Activated naive CD4-positive, alpha-beta T cell (primary cell): ENCODE measurements at places on chromosomes 5 and 9.

- no peak for DNase-seq
Measured at GRCh38 chr9:127965953-127966352, 14.8 kb downstream of the EEIG1 start.

- no peak for DNase-seq
Measured at GRCh38 chr9:126569036-126569435, 44.7 kb upstream of the LMX1B start.

GRCh38 chr5:142722146-142722545, 36.3 kb upstream of the FGF1 start:
- no peak for DNase-seq

- no peak for DNase-seq
Measured at GRCh38 chr5:127744241-127744640, 41.0 kb downstream of the CCDC192 start.

GRCh38 chr9:70402213-70402612, 12.2 kb downstream of the KLF9 start:
- DNase-seq: no peak

DNA sequence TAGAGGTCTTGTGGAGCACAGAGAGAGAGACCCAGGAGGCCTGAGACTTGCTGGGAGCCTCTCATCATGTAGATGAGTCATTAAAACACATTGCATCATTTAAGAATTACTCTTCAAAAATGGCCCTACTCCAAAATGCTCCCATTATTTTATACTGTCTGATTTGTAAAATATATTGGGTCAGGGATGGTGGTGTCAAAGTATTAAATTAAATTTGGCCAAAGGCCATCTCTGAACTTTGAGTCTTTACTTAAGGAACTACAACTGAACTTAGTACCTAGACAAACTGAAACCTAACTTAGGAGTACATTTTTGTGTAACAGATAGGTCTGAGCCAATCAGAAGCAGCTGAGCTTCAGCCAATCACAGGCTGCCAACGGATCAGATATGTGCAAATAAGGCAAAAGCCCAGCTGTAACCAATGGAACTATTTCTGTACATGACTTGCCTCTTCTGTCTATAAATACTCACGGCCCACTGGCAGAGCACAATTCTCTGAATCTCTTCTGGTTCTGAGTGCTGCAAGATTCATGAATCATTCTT, 657.2 kb downstream of the TLE1 start:
- no peak for DNase-seq

- no peak for DNase-seq
Measured at GRCh38 chr9:78921341-78921740, 624.4 kb downstream of the PSAT1 start.
